Fibroblast of skin of right quadriceps (primary cell): ENCODE measurements at places on chromosomes 1 and 21.

DNA sequence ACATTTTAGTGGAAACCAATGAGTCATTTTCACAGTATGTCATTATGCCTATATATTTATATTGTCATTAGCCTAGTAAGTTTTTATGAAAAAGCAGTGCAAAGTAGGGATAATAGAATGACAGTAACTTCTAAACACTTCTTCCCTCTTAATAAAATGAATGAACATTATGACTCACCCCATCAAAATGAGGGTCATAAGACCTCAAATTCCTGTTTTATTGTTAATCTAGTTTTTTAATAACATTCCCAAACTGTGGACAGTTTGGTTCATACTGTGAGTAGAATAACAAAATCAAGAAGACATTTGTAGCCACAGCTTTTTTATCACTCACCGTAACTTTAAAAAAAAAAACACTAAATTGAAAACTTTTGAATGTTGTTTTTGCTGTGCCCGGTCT is 160.5 kb downstream of the LRRC40 start:
- DNase-seq, result peak; percentile 87

DNA sequence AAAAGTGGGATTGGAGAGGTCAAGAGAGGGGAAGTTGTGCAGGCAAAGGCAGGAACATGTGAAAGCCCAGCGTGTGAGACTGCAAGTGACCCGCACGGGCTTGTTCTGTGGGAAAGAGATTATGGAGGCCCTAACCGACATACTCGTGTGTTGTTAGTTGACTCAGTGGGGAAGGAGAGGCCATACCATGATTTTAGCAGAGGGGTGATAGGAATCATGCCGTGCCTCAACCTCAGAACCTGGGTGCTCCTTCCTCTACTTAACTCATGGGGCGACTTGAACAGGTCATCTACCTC is 19.3 kb downstream of the PGLYRP3 start:
- no peak for DNase-seq

GRCh38 chr1:92859400-92860039 is 27.7 kb downstream of the RPL5 start:
- DNase-seq, result no peak

- peak; percentile 71 for DNase-seq
These were observed 9.3 kb downstream of the MASP2 start for GRCh38 chr1:11037740-11038182.
